ENCODE measurements at places on chromosomes 12 and 14. TPM values are rescaled to one million over a fixed set of nuclear protein-coding genes. Genes with fewer than 3 reads are reported as not detected.

WNT1 gene
- 1.2 TPM for polyA plus RNA-seq

KLRG1 gene
- 569 TPM for polyA plus RNA-seq

PGF gene
- polyA plus RNA-seq, result not detected

GALNT6 gene
- polyA plus RNA-seq, result 9.8 TPM

CEBPE gene
- not detected for polyA plus RNA-seq

MNAT1 gene
- polyA plus RNA-seq, result 30.8 TPM

- no peaks in the 10 kb centered on the region for H3K4me1 ChIP-seq
- peaks cover 4% of the 10 kb centered on the region for H3K27me3 ChIP-seq
- no peaks in the 10 kb centered on the region for H3K36me3 ChIP-seq
- H3K4me3 ChIP-seq, result no peak overlapping the region
These were observed 26.7 kb upstream of the RTL1 start for GRCh38 chr14:100930270-100930669.

GRCh38 chr12:122851820-122852219, 16.6 kb downstream of the HIP1R start:
- no peak overlapping the region for H3K4me3 ChIP-seq
- peaks cover 8% of the 10 kb centered on the region for H3K36me3 ChIP-seq
- no peak overlapping the region for H3K27ac ChIP-seq

- no peak overlapping the region for H3K4me3 ChIP-seq
- H3K27me3 ChIP-seq, result peaks cover 18% of the 10 kb centered on the region
- H3K4me1 ChIP-seq, result no peaks in the 10 kb centered on the region
These were observed 74.6 kb upstream of the TBX5 start for GRCh38 chr12:114480337-114481199.

DNA sequence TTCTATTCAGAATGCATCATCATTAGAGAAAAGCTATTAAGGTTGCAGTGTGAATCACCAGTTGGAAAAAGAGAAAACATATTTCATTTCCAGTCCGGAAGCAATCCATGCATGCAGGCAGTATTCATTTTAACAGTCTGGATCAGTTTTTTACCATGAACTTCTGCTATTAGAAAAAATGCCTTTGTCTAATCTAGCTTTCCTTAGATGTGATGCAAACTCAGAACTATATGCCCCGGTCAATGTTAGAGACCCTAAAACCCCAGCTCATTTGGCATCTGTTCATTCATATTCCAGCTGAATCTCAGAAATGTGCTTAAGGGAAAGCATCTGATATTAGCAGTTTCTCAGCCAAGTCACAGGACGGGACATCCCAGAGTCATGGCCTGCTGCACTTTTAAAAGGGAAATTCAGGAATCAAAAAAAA, 8.5 kb downstream of the IRAK3 start:
- H3K4me1 ChIP-seq, result no peaks in the 10 kb centered on the region
- H3K4me3 ChIP-seq, result no peak overlapping the region
- H3K36me3 ChIP-seq, result no peaks in the 10 kb centered on the region
- H3K27ac ChIP-seq, result no peak overlapping the region

DNA sequence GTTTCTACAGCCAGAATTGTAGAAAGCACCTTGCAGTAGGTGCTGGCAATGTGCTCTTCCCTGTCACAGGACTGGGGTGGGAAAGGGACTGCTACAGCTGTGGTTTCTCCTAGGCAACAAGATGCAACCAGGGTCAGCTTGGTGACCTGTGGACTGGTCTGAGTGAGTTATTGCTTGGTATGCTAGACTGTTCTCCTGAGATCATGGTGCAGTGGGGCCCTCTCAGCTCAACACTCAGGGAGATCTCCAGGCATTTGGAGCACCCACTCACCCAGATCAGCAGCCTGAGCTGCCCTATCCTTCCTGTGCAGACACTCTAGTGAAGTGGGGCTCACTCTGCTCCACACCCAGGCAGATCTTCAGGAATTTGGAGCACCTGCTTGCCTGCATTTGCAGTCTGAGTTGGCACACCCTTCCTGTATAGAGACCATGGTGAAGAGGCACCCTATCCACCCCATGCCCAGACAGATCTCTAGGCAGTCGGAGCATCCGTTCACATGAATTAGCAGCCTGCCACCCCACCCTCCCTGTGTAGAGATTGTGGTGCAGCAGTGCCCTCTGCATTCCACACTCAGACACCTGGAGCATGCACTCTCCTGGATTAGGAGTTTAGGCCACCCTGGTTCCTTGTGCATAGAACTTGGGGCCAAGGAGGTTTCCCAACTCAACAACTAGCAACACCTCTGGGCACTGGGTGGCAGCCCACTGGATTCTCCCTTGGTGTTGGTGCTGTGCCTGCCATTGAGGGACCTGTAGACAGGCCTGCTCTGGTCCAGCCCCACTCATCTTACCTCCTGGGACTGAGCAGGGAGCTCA, 3.8 kb upstream of the FAM186B start:
- no peak overlapping the region for H3K4me3 ChIP-seq
- H3K36me3 ChIP-seq, result no peaks in the 10 kb centered on the region
- no peak for DNase-seq
- H3K27ac ChIP-seq, result no peak overlapping the region
- H3K27me3 ChIP-seq, result peaks cover 8% of the 10 kb centered on the region

GRCh38 chr14:39766397-39767000, 334.3 kb upstream of the FBXO33 start:
- no peak for DNase-seq
- H3K36me3 ChIP-seq, result no peaks in the 10 kb centered on the region
- H3K4me1 ChIP-seq, result no peaks in the 10 kb centered on the region
- no peak overlapping the region for H3K27ac ChIP-seq
- H3K27me3 ChIP-seq, result no peaks in the 10 kb centered on the region

DNA sequence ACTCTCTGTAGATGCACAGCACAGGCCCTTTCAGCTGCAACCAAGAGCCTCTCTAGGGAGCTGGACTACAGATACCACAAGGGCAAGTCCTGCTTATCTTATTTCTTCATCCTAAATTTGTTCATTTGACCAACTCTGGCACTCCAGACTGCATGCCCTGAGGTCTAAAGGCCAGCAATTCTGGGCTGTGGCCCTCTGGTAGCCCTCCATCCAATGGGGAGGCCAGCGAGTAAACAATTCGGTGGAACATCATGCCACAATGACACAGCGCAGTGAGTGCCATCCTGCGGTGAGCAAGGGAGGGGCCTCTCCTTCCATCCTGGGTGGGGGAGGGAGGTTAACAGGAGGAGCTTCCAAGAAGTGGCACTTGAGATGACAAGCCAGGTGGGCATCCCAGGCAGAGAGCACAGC, 652 bp upstream of the SELPLG start:
- peaks cover 79% of the 10 kb centered on the region for H3K4me1 ChIP-seq
- peak; percentile 62 for DNase-seq
- H3K27ac ChIP-seq, result peak overlapping the region; percentile 100
- peaks cover 39% of the 10 kb centered on the region for H3K27me3 ChIP-seq
- peak overlapping the region; percentile 98 for H3K4me3 ChIP-seq

DNA sequence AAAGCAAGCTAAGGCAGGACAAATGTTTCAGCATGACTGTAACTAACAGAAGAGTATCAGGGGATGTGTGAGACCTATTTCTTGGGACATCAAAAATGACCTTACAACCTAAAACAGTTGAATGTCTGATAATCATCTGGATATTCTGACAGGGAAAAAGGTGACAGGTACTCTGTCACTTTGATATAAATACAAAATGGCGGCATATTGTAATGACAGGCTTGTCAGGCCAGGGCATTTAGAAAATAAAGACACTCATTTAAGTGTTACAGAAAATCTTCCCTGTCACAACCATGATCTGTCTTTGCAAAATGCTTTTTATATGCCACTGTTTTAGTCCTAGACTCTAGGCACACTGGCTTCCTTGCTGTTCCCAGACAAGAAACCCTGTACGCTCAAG, 1033.3 kb upstream of the FLRT2 start:
- no peak overlapping the region for H3K27ac ChIP-seq
- no peaks in the 10 kb centered on the region for H3K36me3 ChIP-seq
- no peaks in the 10 kb centered on the region for H3K4me1 ChIP-seq
- no peaks in the 10 kb centered on the region for H3K27me3 ChIP-seq
- DNase-seq, result no peak

DNA sequence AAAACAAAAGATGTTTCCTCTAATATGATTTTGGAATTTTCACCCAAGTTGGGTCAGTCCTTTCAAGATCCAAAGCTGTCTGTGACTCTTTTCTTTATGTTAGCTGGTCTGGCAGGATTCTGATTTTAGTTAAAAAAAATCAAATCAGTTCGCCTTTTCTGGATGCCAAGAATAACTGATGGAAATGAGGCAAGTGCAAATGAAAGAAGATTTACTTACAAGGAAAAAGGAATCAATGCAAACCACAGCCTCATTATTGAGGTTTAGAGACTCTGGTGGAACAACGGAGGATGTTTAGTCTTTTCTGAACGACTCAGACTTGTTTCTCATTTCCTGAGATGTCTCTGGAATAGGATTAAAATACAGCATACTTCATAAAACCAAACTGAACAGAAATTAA, 117.0 kb upstream of the DYRK2 start:
- no peaks in the 10 kb centered on the region for H3K4me1 ChIP-seq
- H3K4me3 ChIP-seq, result no peak overlapping the region
- H3K27ac ChIP-seq, result no peak overlapping the region
- no peak for DNase-seq
- no peaks in the 10 kb centered on the region for H3K27me3 ChIP-seq

- H3K27ac ChIP-seq, result peak overlapping the region; percentile 63
- peak overlapping the region; percentile 91 for H3K4me3 ChIP-seq
- peaks cover 2% of the 10 kb centered on the region for H3K27me3 ChIP-seq
- H3K36me3 ChIP-seq, result peaks cover 4% of the 10 kb centered on the region
- peaks cover 27% of the 10 kb centered on the region for H3K4me1 ChIP-seq
These were observed 891 bp downstream of the PLEKHA5 start for GRCh38 chr12:19130224-19131024.

- no peak overlapping the region for H3K27ac ChIP-seq
- H3K27me3 ChIP-seq, result no peaks in the 10 kb centered on the region
- no peaks in the 10 kb centered on the region for H3K4me1 ChIP-seq
- H3K4me3 ChIP-seq, result no peak overlapping the region
- no peaks in the 10 kb centered on the region for H3K36me3 ChIP-seq
These were observed 265.2 kb upstream of the SYT1 start for GRCh38 chr12:78599366-78599765.

DNA sequence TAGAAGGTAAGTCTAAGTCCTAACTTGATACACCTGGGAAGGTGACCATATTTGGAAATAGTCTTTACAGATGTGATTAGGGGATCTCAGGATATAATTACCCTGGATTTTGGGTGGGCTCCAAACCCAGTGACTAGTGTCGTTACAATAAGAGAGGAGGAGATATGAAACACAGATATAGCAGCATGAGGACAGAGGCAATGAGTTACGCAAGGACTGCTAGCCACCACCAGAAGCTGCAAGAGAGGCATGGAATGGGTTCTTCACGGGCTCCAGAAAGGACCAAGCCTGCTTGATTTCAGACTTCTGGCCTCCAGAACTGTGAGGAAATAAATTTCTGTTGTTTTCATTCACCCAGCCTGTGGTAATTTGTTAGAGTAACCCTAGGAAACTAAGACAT, 28.6 kb downstream of the FGFR1OP2 start:
- no peak overlapping the region for H3K4me3 ChIP-seq
- no peak overlapping the region for H3K27ac ChIP-seq
- H3K4me1 ChIP-seq, result peaks cover 18% of the 10 kb centered on the region
- no peak for DNase-seq
- H3K36me3 ChIP-seq, result peaks cover 11% of the 10 kb centered on the region

GRCh38 chr14:29461101-29461500, 466.5 kb downstream of the PRKD1 start:
- DNase-seq, result no peak
- H3K27ac ChIP-seq, result no peak overlapping the region
- no peaks in the 10 kb centered on the region for H3K4me1 ChIP-seq
- H3K4me3 ChIP-seq, result no peak overlapping the region
- H3K36me3 ChIP-seq, result no peaks in the 10 kb centered on the region

Measured in immature natural killer cell (primary cell).